CD4-positive, alpha-beta T cell treated with Interleukin-6 at 100 ng/mL for 8 hours (primary cell): ENCODE measurements at places on chromosomes 2 and 18.

GRCh38 chr2:111715987-111716904 is 167.7 kb downstream of the ANAPC1 start:
- DNase-seq, result no peak

DNA sequence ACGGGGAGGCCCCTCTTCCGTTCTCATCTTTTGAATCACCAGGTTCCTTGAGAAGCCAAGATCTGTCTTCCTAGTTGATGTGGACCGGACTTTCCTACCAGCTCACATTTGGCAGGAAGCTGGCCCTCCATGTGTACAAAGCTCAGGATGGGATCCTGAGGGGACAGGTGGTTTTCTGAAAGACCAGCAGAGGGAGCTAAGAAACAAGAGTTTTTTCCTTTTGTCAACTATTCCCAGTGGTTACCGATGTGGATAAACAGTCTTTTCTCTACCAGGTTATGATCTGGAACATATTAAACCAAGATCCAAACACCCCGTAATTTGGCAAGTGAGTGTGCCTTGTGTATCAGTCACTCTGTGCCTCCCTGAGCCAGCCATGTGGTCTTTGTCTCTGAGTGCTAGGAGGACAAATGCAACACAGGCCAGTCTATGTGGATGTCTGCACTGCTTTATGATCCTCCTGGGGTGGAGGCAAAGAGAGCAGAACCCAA is 25.1 kb upstream of the ARHGAP25 start:
- DNase-seq, result peak; percentile 40

DNA sequence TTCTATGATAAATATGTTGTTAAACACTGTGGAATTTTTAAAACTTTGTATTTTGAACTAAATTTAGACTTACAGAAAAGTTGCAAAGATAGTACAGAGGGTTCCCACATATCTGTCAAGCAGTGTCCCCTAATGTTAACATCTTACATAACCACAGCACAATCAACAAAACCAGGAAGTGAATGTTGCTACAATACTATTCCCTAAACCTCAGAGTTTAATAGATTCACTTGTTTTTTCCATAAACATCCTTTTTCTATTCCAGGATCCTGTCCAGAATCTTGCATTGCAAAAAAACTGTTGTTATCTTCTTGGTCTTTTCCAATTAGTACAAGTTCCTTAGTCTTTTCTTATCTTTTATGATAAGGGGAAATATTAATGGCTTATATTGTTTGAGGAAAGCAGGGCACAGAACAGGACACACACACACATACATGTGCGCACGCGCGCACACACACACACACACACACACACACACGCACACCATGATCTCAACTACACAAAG is 251.1 kb upstream of the TRIB2 start:
- DNase-seq, result no peak

GRCh38 chr2:25383806-25384205 is 42.1 kb upstream of the DNMT3A start:
- DNase-seq, result no peak

GRCh38 chr2:100193291-100193710 is 50.9 kb upstream of the AFF3 start:
- no peak for DNase-seq

- no peak for DNase-seq
Measured at GRCh38 chr2:216119146-216119545, 10.0 kb downstream of the XRCC5 start.

DNA sequence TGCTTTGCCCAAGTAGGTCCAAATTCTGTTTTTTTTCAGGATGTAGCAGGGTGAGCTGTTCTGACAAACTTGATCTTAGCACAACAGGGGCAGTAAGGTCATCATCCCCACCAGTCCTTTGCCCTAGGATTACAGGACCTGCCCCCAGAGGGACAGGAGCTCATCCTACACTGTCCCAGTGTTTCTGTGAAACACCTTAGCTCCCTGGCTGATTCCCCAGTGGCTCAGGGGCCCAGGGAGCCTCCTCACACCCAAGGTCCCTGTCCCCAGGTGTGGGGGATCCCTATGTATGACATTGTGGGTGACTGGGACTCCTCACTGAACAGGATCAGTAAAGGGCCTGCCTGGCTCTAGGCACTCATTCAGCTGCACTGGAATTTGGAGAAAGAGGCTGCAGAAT is 191.2 kb downstream of the ANKRD30B start:
- no peak for DNase-seq

DNA sequence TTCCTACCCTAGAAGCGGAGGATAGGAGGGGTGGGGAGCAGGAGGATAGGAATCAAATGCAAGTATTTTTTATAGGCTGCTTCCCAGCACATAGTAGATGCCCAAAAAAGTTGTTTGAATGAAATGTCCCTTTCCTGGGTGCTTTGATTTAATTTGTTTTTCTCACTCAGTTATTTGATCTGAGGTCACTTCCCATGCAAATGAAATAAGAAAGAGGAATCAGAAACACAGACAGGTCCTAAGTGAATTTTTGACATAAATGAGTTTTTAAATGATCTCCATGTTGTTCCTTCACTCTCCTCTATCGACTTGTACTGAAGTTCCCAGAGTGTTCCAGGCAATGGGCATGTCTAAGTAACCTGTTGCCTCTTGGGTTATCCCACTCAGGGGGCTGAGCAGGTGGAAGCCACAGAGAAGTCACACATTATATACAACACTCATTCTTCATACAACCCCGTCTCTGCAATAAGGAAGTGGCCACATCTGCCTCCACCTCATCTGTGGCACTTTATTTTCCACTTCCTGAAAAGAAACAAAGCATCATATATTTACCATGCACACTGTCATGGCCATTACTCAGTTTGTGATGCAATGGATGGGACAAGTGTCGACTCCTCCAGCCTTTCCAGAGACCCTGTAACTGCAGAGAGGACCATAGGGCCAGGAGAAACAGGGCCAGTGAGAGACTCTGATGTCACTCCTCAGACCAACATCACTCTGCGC is 81.9 kb upstream of the ZNF397 start:
- DNase-seq, result no peak

GRCh38 chr18:6876641-6877041 is 147.1 kb downstream of the ARHGAP28 start:
- DNase-seq, result no peak

GRCh38 chr2:15816226-15816625 is 124.1 kb upstream of the MYCN start:
- DNase-seq, result no peak

- no peak for DNase-seq
Measured at GRCh38 chr2:195694553-195694952, 37.5 kb downstream of the SLC39A10 start.
